ENCODE measurements at places on chromosomes 1 and 21. TPM values are rescaled to one million over a fixed set of nuclear protein-coding genes. Genes with fewer than 3 reads are reported as not detected.

GRCh38 chr1:153572569-153573015, 6.9 kb upstream of the S100A2 start:
- no peak overlapping the region for H3K27ac ChIP-seq
- peak; percentile 76 for DNase-seq

DNA sequence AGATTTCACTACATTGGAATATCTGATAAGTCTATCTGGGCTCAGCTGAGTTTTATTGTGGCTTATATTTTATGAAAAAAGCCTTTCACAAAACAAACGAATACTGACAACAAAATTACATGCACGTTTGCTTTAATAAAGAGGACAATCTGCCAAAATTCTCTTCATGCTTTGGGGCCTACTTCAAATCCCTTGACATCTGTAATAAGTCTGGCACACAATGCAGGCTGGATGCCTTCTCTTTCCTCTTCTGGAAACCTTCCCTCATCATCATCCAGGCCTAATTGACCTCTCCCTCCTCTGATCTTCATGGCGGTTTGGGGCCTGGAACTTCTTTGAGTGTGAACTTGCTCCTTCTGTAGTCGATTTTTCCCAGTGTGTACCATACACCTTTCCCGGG, 70.3 kb downstream of the MAP10 start:
- H3K4me1 ChIP-seq = no peaks in the 10 kb centered on the region
- no peak overlapping the region for H3K27ac ChIP-seq

GRCh38 chr21:42222386-42222785, 3.4 kb downstream of the ABCG1 start:
- no peaks in the 10 kb centered on the region for H3K27me3 ChIP-seq
- H3K4me1 ChIP-seq = peaks cover 43% of the 10 kb centered on the region

Gene RYR2
- total RNA-seq = not detected

GRCh38 chr1:93905051-93905450, 4.2 kb downstream of the GCLM start:
- no peaks in the 10 kb centered on the region for H3K36me3 ChIP-seq
- H3K4me1 ChIP-seq = peaks cover 27% of the 10 kb centered on the region
- no peak overlapping the region for H3K4me3 ChIP-seq

- DNase-seq = no peak
- H3K36me3 ChIP-seq = no peaks in the 10 kb centered on the region
- H3K4me3 ChIP-seq = no peak overlapping the region
- H3K27ac ChIP-seq = no peak overlapping the region
- H3K27me3 ChIP-seq = no peaks in the 10 kb centered on the region
- no peaks in the 10 kb centered on the region for H3K4me1 ChIP-seq
Measured at GRCh38 chr21:26801498-26801897, 43.7 kb downstream of the ADAMTS1 start.

All from B cell (primary cell).